ENCODE measurements at places on chromosomes 6 and 20. TPM values are rescaled to one million over a fixed set of nuclear protein-coding genes. Genes with fewer than 3 reads are reported as not detected.

The HNF4A gene
- total RNA-seq, result not detected

GRCh38 chr6:110537208-110538123 lies 61.1 kb upstream of the SLC22A16 start:
- H3K27me3 ChIP-seq, result no peaks in the 10 kb centered on the region
- no peaks in the 10 kb centered on the region for H3K36me3 ChIP-seq
- DNase-seq, result no peak
- H3K4me1 ChIP-seq, result no peaks in the 10 kb centered on the region

DNA sequence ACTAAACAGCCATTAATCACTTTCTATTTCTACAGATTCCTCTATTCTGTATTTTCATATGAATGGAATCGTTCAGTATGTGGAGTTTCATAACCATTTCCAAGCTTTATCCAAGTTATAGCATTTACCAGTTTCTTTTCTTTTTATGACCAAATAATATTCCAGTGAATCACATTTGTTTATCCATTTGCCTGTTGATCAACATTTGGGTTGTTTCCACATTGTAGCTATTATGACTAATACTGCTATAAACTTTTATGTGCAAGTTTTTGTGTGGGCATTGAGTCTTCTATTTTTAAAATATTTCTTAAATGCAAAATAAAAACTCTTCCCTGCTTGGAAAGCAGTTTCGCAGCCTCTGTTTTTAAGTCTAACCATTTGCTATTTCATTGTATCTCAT lies 336.4 kb upstream of the OPRM1 start:
- H3K27ac ChIP-seq, result no peak overlapping the region
- no peaks in the 10 kb centered on the region for H3K4me1 ChIP-seq
- H3K36me3 ChIP-seq, result no peaks in the 10 kb centered on the region
- no peak overlapping the region for H3K4me3 ChIP-seq
- H3K27me3 ChIP-seq, result no peaks in the 10 kb centered on the region

DNA sequence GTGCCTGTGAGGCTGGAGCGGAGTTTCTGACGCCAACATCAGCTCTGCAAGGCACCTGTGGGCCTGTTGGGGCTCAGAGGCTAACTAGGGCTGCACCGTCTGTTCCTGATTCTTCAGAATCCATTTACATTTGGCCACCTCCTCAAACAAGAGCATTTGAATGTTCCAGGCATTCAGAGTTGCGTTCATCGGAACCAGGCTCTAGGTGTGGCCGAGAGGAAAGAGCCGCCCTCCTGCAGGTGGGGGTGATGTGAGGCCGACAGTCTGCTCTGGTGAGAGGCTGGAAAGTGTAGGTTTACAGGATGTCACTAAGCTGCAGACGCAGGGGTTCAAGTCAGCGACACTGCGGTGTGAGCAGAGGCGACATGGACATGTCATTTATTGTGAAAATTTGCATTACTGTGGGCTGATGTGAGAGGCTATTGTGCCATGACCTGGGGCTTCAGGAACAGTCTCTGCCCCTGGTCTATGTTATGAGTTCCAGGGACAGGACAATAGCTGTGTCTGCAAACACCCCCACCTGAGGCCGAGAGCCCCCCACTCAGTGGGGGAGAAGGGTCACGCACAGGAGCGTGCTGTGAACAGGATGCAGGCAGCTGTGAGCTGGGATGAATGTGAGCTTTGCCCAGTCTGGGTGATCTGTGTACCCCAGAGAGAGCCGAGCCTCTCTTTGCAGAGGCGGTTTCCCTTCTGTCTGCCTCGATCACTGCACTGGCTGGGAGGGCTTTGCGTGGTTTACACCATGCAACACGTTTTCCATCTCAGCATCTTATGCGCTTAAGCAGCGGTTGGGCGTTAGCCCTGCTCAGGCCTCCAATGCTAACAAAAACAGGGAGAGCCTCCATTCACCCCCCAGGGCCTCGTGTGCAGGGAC lies 21.1 kb downstream of the SLCO4A1 start:
- no peak overlapping the region for H3K27ac ChIP-seq
- no peak overlapping the region for H3K4me3 ChIP-seq
- no peak for DNase-seq
- H3K4me1 ChIP-seq, result peaks cover 13% of the 10 kb centered on the region

The EYA2 gene
- 24.9 TPM for total RNA-seq

All from tibial nerve (tissue), 4 donors.